Heart left ventricle (tissue), 16 donors: ENCODE measurements at places on chromosomes 11 and 22. TPM values are rescaled to one million over a fixed set of nuclear protein-coding genes. Genes with fewer than 3 reads are reported as not detected.

DNA sequence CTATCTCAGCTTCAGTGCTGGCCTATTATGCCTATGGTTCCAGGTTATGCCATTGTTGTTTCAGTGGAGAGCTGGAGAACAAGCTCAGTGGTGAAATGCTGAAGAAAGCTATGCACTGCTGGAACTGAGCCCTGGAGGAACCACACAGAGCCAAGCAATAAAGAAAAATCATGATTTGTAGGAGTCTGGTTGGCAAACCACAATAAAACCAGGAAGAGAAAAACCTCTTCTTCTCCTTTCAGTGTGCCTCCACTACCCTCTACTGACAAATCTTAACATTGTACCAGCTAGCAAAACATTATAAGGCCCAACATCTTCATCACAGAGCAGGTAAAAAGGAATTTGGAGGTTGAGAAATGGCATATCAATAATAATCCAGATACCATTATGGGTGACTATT is 5.3 kb downstream of the OR51F2 start:
- DNase-seq: no peak

DNA sequence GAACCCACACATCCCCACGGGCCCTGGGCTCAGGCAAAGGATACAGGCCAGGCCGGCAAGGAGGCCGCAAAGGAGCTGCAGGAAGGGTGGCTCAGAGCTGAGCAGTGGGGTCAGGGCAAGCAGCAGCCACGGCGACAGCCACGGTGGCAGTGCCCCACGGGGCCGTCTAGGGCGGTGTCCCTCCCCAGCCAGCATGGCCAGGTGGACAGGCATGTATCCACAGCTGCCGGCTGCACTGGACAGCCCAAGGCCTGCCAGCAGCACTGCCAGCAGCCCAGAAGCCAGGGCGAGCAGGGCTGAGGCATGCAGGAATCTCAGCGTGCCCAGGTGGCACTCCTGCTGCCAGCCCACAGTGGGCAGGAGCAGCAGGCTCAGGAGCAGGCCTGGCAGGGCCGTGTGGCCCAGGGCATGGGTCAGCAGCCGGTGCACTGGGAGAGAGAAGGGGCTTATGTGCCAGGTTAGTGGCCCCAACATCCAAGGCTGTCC is 3.9 kb downstream of the RHBDD3 start:
- DNase-seq: no peak

Gene C11orf97
- polyA plus RNA-seq: not detected

- DNase-seq: no peak
These were observed 182.7 kb upstream of the SNX19 start for GRCh38 chr11:131099013-131099412.

DNA sequence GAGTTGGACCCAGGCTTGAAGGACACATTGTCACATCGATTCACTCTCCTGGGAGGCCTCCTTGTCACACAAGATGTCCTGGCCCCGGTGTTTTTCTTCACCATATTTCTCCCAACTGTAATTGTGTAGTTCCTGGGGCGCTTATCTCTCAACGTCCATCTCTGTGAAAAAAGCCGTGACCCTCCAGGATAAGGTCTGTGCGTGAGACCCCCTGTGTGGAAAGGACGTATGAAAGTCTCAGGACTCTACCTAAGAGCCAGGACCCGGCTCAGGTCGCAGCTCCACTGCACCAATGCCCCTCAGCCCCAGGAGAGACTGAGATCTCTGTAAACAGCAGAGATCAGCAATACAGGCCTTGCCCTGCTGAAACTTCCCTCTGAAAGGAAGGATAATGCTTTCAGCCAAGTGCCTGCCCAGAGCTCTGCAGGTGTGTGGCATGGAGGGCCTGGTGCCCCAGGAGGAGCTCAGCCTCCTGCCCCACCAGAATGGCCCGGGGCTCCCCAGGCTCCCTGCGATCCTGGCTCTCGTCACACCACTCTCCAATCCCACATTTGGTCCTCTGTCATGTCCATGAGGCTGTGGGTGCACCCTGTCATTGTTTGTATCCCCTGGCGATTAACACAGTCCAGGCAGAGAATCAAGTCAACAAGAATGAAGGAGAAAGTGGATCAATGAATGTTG is 119.2 kb upstream of the TMEM45B start:
- DNase-seq: no peak

- DNase-seq: no peak
These were observed 1155.9 kb downstream of the TBC1D22A start for GRCh38 chr22:47918276-47918921.

Gene ENTHD1
- polyA plus RNA-seq: not detected

Gene UCP3
- polyA plus RNA-seq: 1.7 TPM

DNA sequence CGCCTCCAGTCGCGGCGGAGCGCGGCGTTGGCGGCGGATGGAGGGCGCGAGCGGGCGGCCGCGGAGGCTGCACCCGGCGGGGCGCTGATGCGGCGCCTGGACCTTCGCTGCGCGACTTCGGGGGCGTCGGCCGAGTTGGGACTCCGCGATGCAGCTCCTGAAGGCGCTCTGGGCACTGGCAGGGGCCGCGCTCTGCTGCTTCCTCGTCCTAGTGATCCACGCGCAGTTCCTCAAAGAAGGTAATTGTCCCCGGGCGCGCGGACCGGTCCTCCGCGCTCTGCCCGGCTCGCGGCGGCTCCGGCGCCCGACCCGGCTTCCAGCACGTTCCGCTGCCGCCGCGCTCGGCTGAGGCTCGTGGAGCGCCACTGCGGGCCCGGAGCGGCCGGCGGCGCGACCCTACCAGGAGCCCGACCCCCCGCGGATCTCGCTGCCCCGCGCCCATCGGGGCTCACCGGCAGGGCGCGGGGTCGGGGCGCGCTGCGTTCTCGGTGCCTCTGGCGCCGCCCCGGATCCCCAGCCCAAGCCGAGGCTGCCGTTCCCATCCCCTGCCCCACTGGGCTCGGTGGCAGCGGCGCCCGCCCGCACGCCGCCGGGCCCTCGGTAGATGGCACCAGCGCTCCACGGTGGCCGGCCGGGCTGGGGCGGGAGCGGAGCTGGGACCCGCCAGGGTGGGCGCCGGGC is 1251.2 kb downstream of the BRD1 start:
- peak; percentile 12 for DNase-seq

- DNase-seq: no peak
These were observed 64.5 kb upstream of the PHOX2A start for GRCh38 chr11:72308226-72309073.

GRCh38 chr11:63282579-63282978 is 39.2 kb upstream of the SLC22A25 start:
- no peak for DNase-seq

Gene NXPE4
- not detected for polyA plus RNA-seq

- peak; percentile 77 for DNase-seq
These were observed 117.8 kb downstream of the NAT10 start for GRCh38 chr11:34223021-34223813.

- DNase-seq: no peak
These were observed 86.8 kb downstream of the GALNT18 start for GRCh38 chr11:11534981-11535380.

Gene RAG1
- 0.80 TPM for polyA plus RNA-seq

DNA sequence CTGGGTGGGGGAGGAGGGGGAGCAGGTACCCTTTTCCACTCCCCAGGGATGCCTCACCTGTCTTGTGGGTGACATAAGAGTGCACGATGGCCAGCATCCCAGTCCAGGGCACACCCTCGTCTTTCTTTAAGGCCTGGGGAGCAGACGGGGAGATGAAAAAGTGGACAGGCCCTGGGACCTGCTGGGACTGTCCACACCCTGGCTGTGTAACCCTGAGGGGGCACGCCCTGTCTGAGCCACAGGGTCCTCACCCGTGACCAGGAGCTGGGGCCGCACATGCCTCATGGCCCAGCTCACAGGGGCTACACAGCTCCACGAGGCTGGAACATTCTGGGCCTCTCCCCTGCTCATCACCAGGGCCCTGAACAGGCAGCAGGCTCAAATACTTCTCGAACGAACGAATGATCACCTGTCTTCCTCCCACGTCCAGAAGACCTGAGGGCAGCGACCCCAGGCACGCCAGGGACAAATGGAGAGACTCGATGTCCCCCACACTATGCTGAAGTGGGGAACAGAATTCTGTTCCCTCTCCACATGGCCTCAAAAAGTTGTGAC is 123.9 kb downstream of the PHF21B start:
- no peak for DNase-seq

Gene UBQLN3
- not detected for polyA plus RNA-seq
